ENCODE measurements at places on chromosomes 3 and 15.

DNA sequence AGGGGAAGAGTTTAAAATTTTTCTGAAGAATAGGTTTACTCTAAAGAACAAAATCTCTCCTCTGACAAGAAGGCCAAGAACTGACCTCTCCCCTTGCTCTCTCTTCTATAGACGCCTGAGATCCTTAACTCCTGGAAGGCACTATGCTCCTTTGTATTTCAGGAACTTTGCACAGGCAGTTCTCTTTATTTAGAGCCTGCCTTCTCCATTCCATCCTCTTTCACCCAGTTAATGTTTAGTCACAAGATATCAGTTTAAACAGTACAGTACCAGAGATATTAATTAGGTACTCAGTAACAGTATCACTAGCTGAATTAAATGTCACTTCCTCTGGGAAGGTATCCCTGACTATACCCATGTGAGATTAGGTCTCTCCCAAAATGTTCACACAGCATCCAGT, 33.5 kb downstream of the HERC1 start:
- peak; percentile 59 for DNase-seq

DNA sequence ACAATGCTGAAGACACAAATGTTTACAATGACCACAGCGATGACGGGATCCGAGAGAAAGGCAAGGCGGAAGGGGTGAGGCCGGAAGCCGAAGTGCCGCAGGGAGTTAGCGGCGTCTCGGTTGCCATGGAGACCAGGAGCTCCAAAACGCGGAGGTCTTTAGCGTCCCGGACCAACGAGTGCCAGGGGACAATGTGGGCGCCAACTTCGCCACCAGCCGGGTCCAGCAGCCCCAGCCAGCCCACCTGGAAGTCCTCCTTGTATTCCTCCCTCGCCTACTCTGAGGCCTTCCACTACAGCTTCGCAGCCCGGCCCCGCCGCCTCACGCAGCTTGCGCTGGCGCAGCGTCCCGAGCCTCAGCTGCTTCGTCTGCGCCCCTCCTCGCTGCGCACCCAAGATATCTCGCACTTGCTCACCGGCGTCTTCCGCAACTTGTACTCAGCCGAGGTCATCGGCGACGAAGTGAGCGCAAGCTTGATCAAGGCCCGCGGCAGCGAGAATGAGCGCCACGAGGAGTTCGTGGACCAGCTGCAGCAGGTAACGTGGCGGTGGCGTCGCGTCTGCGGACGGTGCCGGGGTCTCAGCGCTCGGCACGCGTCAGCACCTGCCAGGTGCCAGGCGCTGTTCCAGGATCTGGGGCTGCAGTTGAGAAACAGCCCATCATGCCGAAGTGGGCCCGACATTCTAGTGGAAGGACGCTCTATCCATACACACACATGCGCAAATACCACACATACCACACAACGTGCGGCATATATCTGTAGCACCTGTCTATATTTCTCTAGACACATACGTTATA, at the start of gene DLEC1:
TSS of gene DLEC1 (plus strand) at position 108 of the 798 bp plus-strand sequence. CDS start at position 126, 18 bp downstream.
- peak; percentile 76 for DNase-seq

GRCh38 chr15:99431661-99432091, 134.1 kb upstream of the MEF2A start:
- no peak for DNase-seq

DNA sequence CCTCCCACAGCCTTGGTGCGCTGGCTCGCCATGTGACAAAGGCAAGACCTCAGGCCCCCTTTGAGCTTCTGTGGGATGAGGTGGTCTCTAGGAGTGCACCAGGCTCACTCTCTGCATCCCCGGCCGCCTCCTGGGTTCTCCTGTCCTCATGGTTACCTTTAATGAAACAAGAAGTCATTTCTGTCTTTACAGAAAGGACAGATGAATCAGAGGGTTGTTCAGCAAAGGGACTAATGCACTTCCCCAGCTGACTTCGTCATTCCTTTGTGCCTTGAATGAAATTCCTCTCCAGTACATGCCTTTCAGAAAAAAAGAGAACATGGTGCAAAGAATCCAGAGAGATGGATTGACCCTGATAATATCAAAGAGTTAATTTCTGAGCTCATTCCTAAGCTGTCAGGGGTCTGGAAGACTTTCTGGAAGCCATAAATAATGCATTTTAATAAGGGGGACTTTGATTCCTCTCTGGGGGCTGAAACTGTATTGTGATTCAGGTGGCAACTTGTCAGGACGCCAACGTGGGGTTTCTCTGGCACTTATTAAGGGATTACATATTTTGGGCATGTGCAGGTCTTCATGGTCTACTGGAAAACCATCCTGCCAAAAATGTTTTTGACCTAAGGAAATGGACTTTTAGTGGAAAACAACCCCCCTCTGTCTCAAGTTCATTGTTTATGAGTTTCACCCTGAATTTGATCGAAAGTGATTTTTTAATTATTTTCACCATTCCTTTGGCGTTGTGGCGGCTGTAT, 122.7 kb downstream of the FBLN2 start:
- no peak for DNase-seq

- DNase-seq = no peak
These were observed 23.8 kb downstream of the C3orf20 start for GRCh38 chr3:14698601-14699244.

DNA sequence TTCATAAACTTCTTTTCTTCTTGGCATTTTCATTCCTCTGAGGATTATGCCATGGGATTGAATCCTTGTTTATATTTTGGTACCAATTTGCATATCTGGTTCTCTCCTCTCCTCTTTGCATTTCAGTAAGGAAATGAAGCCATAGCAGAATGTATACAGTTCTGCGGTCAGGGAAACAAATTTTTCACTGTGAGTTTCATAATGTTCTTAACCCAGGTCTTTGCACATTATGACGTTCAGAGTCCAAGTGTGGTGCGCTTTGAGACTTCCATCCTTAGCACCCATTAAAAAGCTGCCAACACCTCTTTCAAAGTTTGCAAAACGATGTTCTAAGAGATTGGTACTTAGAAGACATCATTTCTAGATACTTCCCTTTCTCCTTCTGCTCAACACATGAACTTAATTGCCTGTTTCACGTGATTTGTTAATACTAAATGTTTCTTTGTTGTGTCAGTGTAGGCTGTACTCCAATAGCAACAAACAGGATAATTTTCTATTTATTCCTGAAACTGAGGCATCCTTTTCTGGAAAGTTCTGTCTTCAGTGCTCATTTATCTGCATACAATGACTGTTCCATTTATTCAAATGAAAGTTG, 953.1 kb upstream of the NR2F2 start:
- no peak for DNase-seq

- no peak for DNase-seq
These were observed 706.1 kb upstream of the GOLIM4 start for GRCh38 chr3:168801794-168802193.

- no peak for DNase-seq
These were observed 17.8 kb downstream of the GCSAM start for GRCh38 chr3:112115161-112115739.

- DNase-seq = peak; percentile 15
These were observed 336.1 kb upstream of the PROK2 start for GRCh38 chr3:72120806-72121778.

DNA sequence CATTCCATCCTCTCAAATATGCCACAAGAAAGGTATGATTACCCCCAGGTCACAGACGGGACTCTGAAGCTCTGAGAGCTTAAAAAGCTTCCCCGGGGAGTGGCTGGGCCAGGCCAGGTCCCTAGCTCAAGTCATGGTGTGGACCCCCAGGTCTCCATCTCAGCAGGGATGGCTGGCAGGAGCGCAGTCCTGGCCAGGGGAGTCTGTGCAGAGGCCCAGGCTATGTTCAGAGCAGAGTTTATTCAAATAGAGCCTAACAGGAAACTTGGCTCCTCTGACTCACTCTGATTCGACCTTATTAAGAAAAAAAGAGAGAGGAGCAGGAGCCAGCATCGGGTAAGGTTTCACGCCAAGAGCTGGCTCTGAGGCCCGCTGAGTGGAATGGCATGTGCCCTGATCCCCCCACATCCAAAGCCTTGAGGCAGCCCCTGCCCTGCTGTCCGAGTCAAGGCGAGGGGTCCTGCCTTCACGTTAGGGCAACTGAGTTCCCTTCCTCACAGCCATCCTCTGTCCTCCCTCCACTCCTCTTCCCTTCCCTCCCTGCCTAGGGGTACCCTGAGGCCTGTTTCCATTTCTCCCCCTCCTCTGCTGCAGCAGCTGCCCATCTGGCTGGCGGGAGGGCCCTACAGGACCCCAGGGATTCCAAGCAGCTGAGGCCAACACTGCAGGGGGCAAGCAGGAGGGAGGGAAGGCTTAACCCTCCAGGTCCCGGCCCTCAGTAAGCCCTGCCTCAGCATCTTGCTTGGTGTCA, 1.9 kb upstream of the LOXL1 start:
- no peak for DNase-seq

GRCh38 chr3:49024449-49024848, 2.5 kb downstream of the NDUFAF3 start:
- no peak for DNase-seq

DNA sequence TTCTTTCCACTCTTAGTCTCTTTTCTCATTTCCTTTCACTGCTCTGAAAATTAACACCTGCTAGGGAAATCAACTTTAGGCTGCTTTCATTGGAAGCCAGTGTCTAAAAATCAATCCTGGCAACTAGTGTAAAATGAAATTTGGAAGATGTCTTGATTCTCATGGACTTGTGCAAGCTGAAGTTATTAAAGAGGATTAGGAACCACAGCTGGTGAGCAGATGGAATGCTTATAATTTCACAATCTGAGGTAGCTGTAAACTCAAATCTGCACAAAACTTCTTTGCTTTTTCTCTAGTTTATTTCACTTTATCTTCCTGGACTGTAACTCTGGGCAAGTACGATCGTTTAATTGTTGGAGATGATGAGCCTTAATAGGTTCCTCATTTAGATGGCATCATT, 175.6 kb downstream of the GHSR start:
- DNase-seq = no peak

DNA sequence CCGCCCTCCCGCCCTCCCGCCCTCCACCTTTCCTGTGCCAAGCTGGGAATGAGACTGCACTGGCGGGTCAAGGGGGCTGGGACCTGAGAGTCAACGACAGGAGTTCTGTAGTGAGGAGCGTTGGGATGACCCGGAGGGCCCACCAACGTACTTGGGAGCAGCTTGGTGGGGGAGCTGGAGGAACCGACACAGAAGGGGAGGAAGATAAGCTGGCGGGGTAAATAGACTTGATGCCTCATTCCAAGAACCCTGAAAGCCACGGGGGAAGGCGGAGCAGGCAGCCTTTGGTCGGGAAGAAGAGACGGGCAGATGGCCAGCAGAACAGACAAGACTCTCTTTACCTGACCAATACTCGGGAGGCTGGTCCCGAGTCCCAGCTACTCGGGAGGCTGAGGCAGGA, 277 bp downstream of the FMN1 start:
- no peak for DNase-seq

DNA sequence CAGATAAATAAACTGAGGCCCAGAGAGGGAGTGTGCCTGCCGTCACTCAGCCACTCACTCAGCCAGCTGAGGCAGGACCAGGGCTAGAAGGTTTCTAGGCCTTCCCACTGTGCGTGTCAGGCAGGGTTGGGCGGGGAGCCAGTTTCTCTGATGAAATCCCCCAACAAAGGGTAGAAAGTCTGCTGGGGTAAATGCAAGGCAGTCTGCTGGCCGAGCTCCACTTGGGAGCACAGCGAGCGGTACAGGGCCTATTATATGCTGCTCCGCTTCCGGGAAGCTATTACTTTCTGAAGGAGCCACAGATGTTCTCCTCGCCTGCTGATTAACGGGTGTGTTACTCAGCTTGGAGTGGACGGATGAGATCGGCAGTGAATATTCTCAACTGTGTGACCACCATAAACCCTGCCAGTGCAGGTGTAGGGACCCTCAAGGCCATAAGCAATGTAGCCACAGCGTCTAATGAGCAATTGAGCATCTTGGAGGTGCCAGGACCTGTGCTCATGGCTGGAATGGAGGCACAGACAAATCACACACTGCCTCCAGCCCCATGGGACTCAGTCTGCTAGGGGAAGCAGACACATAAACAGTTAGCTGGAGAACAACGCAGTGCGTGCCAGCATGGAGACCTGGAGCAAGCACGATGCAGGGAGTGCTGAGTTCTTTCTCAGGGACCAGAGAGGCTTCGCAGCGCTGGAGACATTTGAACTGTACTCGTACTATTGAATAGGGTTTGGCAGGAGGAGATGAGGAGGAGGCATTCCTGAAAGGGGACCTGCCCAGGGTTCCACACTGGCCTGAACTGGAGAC, 42.1 kb downstream of the CORO2B start:
- DNase-seq = no peak

DNA sequence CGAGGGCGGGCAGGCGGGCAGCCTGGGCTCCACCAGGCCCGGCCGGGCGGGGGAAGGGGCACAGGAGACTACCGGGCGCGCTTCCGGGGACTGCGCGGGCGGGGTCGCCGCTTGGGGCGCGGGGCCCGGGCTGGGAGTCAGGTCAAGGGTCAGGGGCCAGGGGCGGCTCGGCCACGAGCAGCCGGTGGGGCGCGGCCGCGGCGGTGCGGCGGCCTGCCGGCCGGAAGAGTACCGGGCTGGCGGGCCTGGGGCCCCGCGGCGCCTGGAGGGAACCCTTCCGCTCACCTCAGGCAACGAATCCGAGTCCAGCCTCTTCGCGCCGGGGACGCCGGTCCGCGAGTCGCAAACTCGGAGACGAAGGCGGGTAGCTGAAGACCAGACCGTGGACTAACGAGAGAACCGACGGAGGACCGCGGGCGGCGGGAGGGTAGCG, 225 bp downstream of the RHOA start:
- DNase-seq = peak; percentile 78

GRCh38 chr3:17583530-17583929, 158.9 kb downstream of the TBC1D5 start:
- DNase-seq = peak; percentile 13

GRCh38 chr3:56443372-56443771, 24.9 kb downstream of the ERC2 start:
- DNase-seq = no peak

GRCh38 chr3:104832530-104832929, 534.2 kb upstream of the ALCAM start:
- DNase-seq = no peak

All from inflammatory macrophage (primary cell).